ENCODE measurements at places on chromosomes 16 and 17. TPM values are rescaled to one million over a fixed set of nuclear protein-coding genes. Genes with fewer than 3 reads are reported as not detected.
A peak's percentile ranks its signal among the peaks of the same experiment; 100 is the strongest.

The CTF1 gene
- total RNA-seq = 0.38 TPM

The PTRH2 gene
- total RNA-seq = 23.2 TPM

The C16orf46 gene
- total RNA-seq = 0.28 TPM

The SPIRE2 gene
- total RNA-seq = 1.6 TPM

The GDPD3 gene
- 1.3 TPM for total RNA-seq

DNA sequence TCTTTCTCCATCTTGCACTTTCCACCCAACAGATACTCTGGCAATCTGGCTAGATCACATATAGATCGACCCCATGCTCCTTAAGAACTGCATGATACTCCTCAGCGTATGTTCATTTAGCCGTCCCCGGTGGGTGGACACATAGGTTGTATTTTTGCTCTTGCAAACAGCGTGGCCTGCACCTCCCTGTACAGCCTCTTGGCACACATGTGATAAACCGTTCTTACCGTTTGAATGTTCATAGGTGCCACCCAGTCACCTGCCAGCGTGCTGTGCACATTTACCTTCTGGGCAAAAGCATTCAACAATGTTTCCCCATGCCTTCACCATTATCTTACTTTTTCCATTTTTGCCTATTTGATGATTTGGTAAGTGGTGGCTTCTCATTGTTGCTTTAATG is 6.2 kb downstream of the TNP2 start:
- DNase-seq = no peak

DNA sequence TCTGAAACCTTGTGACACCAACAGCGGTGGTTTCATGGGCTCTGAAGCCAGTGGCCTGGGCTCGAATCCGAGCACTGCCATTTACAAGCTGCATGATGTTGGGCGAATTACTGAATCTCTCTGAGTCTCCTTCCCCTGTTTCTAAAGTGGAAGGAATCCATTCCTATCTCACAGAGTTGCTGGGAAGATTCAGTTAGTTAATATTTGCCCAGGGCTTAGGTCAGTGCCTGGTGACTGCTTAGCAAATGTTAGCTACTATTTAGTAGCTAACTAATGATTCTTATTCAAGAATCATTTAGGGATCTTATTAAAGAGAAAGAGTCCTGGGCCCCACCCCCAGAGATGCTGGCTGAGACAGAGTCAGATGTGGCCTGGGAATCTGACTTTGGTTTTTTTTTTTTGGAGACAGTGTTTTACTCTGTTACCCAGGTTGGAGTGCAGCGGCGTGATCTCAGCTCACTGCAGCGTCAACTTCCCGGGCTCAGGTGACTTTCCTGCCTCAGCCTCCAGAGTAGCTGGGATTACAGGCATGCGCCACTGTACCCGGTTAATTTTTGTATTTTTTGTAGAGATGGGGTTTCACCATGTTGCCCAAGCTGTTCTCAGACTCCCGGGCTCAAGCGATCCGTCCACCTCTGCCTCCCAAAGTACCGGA is 33.6 kb upstream of the RAI1 start:
- no peak for DNase-seq

DNA sequence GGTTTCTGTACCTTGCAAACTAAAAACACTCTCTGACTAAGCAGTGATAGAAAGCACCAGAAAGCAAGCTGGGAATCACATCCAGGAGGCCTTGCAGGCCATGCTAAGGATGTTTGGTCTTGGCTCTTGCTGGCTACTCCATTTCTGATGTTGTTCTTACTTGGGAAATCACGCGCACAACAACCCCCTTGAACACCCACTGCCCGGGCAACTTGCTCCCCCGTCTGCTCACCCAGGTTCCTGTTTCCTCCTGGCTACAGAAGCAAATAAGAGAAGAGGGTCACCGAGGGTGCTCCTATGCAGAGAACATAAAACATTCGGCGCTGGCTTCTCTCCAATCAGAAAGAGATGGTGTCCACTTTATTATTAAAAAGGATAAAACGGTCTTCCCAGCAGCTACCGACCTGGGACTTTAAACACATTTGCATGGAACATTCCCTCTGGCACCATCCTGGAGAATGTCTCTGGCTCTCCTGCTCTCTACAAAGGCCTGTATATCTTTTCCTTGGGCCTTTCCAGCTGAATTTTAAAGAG is 271.2 kb upstream of the RPL38 start:
- DNase-seq = no peak

DNA sequence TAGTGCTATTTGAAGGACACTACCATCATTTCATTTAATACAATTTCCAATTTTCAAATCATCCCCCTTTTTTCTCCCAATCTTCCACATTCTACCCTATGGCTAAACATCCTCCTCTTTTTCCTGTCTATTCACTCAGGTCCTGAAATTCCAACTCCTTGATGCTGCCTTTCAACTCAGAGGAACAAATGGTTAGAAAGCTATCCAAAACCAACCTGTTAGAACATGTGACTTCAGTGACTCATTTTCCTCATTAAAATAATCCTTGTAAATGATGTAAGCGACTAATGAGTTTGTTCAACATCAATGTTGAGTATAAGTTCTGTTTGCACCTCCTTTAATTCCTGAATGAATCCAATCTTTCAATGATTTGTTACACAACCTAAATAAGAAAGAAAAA is 5.5 kb downstream of the PSMD12 start:
- no peak for DNase-seq

DNA sequence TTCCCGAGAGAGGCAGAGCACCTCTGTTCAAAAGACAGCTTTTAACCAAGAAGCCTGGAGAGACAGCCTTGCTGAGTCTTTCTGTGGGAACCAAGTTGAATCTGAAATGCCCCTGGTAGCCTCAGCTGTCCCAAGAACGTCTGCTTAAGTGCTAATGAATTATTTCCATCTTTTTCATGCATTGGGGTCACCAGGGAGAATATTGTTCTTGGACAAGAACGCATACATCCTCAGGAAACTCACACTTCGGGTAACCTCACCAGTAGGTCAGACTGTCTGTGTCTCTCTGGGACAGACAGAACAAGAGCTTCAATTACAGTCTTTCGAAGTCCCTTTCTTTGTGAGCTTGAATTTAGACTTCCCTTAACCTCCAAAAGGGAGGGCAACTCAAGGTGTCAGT is 134.6 kb upstream of the ADAMTS18 start:
- no peak for DNase-seq

DNA sequence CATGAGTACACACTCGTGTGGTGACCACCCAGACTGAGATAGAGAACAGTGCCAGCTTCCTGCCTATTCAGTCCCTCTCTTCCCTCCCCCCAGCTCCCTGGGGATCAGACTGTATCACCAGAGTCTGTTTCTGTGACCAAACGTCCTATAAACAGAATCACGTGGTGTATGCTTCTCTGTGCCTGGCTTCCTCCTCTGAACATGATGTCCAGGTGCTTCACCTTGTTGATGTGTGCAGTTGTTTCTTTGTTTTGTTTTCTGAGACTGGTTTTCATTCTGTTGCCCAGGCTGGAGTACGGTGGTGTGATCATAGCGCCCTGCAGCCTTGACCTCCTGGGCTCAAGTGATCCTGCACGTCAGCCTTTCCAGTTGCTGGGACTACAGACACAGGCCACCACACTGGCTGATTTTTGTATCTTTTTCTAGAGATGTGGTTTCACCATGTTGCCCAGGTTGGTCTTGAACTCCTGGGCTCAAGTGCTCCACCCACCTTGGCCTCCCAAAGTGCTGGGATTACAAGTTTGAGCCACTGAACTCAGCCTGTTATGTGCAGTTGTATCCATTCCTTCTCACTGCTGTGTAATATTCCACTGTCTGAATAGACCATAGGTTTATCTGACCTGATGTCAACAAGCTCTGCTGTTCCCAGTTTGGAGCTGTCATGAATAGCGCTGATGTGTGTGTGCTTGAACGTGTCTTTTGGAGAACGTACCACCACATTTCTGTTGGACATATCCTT is 28.9 kb upstream of the PRM1 start:
- no peak for DNase-seq

- DNase-seq = peak; percentile 37
Observed at GRCh38 chr16:85947230-85948137, 48.5 kb downstream of the IRF8 start.

- peak; percentile 76 for DNase-seq
Observed at GRCh38 chr16:27179500-27180072, 23.7 kb upstream of the KDM8 start.

DNA sequence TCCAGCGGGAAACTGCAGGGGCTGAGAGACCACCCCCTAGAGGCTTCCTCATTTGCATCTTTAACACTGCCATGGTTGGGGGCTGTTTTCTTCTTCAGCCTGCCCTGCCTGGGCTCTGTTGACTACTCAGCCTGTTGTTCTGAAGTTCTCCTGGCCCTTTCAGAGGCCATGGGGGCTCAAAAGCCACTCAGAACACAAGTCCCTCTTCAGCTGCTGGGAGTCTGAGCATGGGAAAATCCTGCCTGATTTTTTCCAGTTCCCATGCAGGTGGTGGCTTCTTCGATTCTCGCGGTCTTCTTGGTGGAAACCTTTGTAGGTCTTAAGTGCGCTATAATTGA is 36.3 kb downstream of the PLCG2 start:
- no peak for DNase-seq

DNA sequence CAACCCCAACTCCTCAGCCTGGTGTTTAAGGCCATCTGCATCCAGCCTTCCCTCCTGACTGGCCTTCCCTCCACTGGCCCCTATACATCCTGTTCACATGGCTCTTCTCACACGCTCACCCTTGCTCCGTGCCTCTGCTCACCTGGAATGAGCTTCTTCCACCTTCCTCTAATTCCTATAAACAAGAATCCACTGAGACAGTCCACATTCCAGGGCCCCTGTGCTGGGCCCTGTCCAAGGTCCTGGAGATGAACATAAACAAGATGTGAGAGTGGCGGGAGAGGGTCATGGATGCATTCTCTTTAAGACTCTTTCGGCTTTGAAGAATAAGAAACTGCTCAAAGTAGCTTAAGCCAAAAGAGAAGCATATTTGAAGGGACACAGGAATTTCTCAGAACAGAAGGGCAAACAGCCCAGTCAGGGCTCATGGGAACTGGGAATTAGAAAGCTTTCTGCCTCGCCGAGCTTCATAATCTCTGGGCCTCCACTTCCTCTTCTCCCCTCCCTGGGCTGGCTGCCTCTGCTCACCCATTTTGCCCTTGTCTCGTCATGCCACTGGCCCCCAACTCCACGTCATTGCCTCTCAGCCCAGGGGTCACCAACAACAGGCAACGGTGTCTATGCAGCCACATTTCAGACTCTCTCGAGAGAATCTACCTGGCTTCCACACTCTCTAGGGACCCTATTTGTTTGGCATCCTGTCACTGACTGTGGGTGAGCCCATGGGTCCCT is 13.5 kb downstream of the SPPL2C start:
- DNase-seq = no peak

DNA sequence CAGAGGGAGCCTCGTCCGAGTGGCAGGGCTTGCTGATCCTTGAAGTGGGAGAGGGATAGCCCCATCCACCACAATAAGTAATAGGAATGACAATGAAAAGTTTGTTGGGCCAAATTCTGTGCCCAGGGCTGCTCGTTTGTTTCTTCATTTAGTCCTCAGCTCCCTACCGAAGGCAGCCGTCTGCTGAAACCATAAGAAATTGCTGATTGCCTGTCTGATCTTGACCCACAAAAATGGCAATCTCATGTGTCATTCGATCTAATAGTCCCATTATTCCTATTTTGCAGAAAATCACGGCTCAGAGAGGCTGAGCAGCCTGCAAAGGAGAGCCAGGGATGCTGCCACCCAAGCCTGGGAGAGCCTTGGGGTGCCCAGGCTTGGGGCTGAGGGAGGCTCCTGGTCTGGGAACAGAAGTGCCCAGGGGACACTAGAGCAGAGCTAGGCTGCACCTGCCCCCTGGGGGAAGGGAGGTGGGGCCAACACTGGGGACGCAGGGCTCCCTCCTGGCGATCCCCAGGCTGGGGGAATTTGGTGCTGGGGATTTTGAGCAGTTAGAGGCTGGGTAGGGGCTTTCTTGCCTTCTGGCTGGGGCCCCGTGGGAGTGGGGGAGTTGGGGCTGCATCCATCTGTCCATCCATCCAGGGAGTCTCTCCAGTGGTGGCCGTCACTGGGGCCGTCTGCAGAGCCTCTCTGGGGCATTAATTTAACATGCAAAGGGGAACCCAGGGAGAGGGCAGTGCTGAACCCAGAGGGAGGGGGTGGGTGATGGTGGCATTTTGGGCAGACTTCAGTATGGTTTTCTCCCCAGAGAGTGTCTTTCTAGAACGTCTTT is 53.5 kb downstream of the SOCS1 start:
- DNase-seq = no peak

DNA sequence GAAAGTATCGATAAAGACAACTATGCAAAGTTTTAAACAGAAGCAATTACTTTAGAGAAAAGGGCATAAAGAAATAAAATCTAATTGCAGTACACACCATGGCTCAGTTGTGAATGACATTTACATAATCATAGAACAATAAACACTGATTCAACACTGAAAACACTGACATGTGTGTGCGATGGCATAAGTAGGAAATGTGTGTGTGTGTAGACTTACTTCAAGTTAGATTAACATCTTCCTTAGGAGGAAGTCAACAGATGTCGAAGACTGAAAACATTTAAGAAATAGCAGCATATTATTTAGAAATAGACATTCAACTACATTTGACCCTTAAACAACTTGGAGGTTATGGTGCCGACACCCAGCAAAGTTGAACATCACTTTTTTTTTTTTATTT is 172.4 kb downstream of the STX8 start:
- no peak for DNase-seq
